Stimulated activated naive B cell treated with anti-CD40 and anti-IgM and Interleukin-4, amounts not matched to agents 10 μg/mL and 1 μg/mL and 100 μg/mL, for 72 hours (primary cell): ENCODE measurements at places on chromosomes 5 and 9.

DNA sequence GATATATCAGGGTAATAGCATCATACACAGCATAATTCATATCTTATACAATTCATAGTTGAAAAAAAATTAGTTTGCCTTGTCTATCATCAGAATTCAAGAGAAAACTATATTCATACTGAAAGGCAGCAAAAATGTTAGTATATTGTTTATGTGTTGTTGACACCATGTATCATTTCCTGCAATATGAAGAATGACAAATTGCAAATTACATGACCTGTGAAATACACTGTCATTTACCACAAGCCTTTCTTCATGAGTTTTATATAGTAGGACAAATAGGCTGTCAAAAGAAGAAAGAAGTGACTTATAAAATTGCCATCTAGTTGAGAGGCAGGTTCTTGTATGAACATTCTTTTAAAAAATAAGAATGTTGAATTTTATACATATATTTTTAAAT is 1136.3 kb upstream of the CDH9 start:
- DNase-seq = no peak

- DNase-seq = no peak
Observed at GRCh38 chr5:138945421-138946240, 70.5 kb upstream of the LRRTM2 start.

- DNase-seq = no peak
Observed at GRCh38 chr5:62780888-62781287, 202.3 kb downstream of the LRRC70 start.

- DNase-seq = no peak
Observed at GRCh38 chr5:142816531-142817430, 46.6 kb downstream of the ARHGAP26 start.

DNA sequence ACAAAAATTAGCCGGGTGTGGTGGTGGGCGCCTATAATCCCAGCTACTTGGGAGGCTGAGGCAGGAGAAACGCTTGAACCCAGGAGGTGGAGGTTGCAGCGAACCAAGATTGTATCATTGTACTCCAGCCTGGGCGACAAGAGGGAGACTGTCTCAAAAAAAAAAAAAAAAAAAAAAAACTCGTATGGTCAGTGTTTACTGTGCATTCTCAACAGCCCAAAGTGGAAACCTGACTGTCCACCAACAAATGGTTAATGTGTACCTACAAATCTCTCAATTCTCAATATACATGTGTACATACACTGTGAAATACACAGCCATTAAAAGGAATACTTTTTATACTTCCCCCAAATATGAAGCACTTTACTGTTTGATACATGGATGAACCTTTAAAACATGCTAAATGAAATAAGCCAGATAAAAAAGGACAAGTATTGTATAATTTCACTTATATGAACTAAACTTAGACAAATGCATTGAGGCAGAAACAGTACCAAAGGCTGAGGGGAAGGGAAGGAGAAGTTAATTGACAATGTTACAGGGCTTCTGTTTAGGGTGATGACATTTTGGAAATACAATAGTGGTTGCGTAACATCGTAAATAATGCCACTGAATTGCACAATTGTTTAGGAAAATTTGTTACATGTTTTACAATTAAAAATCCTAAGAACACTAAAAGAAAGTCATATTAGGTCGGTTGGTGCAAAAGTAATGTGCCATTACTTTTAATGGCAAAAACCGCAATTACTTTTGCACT is 16.5 kb downstream of the DNAJA1 start:
- DNase-seq = no peak

DNA sequence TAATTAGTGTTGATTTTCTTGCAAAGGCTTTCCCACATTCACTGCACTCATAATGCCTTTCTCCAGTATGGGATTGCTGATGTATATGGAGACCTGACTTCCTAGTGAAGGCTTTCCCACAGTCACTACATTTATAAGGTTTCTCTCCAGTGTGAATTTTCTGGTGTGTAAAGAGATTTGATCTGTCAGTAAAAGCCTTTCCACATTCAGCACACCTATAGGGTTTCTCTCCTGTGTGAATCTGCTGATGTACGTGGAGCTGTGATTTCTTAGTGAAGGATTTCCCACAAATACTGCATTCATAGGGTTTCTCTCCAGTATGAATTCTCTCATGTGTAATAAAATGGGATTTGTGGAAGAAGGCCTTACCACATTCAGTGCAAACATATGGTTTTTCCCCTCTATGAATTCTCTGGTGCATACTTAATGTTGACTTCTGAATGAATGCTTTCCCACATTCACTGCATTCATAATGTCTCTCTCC is 31.1 kb downstream of the ZNF484 start:
- no peak for DNase-seq

GRCh38 chr5:35671541-35672295 is 54.1 kb downstream of the SPEF2 start:
- DNase-seq = no peak

DNA sequence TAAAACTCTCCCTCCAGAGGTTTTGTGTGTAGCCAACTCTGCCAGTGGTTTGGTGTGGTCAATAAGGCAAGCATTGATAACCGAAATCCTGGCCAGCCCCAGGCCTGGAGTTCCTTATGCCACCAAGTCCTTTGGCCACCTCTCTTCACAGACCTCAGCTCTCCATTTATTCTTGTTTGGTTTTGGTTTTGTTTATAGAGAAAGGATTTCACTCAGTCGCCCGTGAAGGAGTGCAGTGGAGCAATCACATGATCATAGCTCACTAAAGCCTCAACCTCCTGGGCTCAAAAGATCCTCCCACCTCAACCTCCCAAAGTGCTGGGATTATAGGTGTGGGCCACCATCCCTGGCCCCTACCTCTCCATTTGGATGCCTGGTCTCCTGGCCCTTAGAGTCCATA is 55.4 kb upstream of the PPARGC1B start:
- DNase-seq = no peak

DNA sequence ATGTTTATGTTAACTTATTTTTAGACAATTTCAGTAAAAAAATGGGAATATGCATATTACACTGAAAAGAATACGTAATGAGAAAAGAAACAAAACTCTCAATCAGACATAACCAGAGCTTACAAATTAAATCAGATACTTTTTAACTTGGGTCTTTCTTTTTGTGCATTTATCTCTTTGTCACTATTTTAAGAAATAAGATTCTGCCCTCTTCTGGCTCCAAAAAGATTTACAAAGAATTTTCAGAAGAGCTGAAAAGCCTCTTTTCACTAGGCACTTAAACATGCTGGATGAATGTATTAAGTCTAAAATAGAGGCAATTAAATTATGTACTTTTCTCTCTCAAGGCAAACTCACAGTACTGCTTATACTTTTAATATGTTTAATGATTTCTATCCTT is 55.5 kb downstream of the CEP120 start:
- no peak for DNase-seq

DNA sequence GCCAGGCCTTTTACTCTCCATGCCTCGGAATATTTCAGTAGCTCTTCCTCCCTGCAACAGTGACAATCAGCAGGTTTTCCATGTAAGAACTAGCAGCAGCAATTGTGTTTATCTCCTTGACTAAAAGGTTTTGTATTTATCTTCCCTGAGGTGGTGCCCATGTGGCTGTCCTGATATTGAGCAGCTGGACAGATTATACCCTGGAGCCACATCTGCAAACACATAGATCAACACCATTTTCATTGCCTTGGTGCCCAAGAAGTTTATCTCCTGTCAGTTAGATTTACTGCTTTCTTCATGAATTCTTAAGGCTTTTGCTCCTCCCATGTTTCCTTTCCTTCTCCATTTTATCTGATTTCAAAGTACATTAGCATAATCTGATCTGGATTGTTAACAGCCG is 378.4 kb downstream of the SPATA31D1 start:
- DNase-seq = no peak

- DNase-seq = no peak
Observed at GRCh38 chr9:103407260-103407659, 412.1 kb downstream of the CYLC2 start.
